ENCODE measurements at places on chromosomes 11 and 22. TPM values are rescaled to one million over a fixed set of nuclear protein-coding genes. Genes with fewer than 3 reads are reported as not detected.

The NXPE2 gene
- total RNA-seq: 0.39 TPM

The MACROD1 gene
- total RNA-seq: 36.7 TPM

The POTEH gene
- 0.29 TPM for total RNA-seq

The NFAM1 gene
- not detected for total RNA-seq

The NAALADL1 gene
- not detected for total RNA-seq

The ZNF280B gene
- total RNA-seq: 0.96 TPM

The DDX17 gene
- total RNA-seq: 483 TPM

The CCDC87 gene
- total RNA-seq: 0.84 TPM

The TPBGL gene
- not detected for total RNA-seq

The TCP11L1 gene
- 18.5 TPM for total RNA-seq

The FAT3 gene
- total RNA-seq: 1.3 TPM

The ADAMTS8 gene
- total RNA-seq: not detected

The TECTA gene
- 0.12 TPM for total RNA-seq

The OR6T1 gene
- not detected for total RNA-seq

The LGALS12 gene
- total RNA-seq: 0.12 TPM

The CRYBB3 gene
- total RNA-seq: not detected

The FADS3 gene
- 60.9 TPM for total RNA-seq
